ENCODE measurements at places on chromosomes 5 and 9.

DNA sequence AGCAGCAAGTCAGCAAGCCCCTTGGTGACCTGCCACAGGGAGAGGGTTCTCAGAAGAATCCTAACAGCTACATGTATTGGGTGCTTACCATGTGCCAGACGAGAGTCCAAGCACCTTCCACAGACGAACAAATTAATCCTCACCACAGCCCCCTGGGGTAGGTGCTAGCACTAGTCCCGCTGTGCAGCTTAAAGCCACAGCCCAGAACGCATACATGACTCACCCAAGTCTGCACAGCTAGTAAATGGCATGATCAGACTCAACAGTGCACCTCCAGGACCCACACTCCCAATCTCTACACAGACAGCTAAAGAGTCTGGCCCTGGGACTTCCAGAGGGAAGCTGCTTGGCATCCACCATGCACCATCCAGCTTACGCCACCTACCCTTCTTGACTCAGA is 111.5 kb downstream of the PAX5 start:
- no peak for DNase-seq

- DNase-seq: no peak
These were observed 21.5 kb upstream of the RNF20 start for GRCh38 chr9:101512116-101512515.

DNA sequence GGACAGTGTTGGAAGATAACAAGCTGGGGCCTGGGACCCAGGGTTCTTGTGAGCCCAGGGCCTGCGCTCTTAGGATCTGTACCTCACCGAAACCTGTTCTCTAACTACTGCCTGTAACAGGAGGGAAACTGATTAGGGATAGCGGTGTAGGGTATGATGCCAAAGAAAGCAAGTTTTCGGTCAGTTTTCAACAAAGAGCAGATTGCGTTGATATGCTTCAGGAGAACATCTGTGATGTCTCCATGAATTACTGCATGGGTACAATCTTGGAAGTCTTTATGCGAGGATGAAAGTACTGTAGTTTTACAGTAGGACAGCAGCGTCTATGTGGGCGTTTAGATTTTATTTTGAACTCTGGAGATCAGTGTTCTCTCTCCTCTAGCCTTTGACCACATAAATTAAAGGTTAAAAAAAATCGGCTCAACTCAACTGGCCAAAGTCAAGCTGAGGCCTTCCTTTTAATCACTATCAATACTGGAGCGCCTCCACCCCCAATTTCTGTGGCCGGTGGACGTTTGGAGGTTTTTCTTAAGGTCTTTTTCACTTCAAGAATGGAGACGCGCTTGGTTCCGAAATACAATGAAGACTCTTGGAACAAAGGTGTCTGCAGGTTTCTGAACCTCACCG is 3.0 kb downstream of the NFIL3 start:
- DNase-seq: no peak

GRCh38 chr5:159632866-159633265 is 283.4 kb upstream of the ADRA1B start:
- DNase-seq: no peak

GRCh38 chr9:117779760-117780159 is 75.6 kb downstream of the TLR4 start:
- no peak for DNase-seq

- no peak for DNase-seq
These were observed 2.6 kb downstream of the VLDLR start for GRCh38 chr9:2624051-2624682.

GRCh38 chr5:1856596-1857255 is 26.0 kb downstream of the IRX4 start:
- DNase-seq: no peak

GRCh38 chr9:87829756-87830155 is 52.9 kb upstream of the SPATA31E1 start:
- DNase-seq: no peak

DNA sequence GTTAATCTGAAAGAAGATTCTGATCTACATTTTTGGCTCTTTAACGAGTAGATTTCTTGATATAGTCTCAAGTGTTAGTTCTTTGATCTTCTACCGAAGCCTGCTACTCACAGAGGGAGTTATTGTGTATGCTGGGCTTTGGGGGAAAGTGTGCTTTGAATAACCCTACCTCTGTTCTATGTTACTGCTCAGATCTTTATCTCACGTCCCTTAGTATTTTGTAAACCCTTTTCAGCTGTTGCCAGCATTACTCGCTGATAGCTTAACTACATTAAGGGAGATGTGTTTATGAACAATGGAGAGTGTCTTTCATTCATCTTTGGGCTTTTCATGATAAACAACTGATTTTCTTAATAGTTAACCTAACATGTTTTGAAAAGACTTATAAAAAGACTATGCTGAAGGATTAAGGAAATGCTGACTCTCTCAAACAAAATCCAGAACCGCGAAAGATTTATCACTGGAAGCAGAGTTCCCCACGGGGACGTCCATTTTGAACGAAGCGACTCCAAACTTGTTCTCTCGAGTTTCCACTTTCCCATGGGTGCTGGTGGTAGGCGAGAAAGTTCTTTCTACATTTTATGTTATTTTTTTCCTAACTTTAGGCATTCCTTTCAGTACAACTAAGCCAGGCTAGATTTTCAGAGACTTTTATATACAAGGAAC is 27.9 kb upstream of the ALDH1A1 start:
- DNase-seq: no peak

DNA sequence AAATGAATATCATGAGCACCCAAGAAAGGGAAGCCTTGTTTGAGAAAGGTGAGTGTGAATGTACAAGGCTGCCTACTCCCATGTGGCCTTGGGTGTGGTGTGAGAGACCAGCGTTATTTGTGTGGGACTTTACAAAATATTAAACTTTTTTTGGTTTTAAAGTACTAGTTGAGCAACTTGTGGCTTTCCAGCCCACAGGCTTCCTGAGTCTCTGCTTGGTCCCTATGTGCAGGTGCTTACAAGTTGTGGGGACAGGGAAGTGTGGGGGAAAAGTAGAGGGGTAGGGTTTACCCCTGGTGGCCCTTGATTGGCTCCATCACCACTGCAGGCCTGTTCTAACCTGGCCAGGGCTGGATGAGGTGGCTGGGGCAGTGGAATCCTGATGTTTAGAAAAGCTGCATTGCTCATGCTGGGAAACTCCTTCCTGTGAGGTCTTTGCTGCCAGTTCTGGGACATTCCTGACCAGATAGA is 19.7 kb downstream of the PTTG1 start:
- no peak for DNase-seq

- no peak for DNase-seq
These were observed 10.9 kb downstream of the FUBP3 start for GRCh38 chr9:130590305-130590704.

DNA sequence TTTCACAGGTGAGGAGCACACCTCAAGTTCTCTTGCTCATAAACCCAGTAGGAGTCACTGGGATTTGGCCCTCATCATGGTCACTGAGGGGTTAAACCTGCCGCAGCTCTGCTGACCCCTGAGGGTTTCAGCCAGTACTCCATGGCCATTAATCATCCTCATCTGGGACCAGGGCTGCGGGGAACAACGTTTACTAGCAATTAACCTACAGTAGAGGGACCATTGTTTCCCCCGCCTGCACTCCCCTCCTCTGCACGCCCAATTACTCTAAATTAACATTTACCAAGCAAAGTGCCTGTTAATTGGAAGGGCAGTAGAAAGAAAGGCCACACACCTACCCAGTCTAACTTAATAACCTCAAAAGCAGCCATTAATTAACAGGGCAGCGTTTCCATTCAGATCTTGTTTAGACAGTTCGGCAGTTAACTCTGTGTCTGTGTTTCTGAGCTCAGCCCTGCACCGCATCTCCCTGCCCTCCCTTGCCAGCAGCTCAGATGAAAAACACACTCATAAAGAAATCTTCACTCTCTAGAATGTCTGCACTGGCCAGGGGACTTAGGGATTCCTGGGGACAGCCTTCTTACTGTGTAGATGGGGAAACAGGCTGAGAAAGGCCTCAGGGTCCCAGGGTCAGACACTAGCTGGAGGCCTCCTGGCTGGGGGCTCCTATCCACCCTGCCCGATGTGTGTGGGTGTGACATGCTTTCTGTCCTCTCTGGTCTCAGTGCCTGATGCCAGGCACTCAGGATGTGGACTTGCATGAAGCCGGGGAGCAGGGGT is 51.6 kb downstream of the ALG2 start:
- DNase-seq: no peak

GRCh38 chr9:135501261-135502167 is 1.0 kb downstream of the MRPS2 start:
- peak; percentile 81 for DNase-seq

- DNase-seq: no peak
These were observed 317.9 kb upstream of the MPDZ start for GRCh38 chr9:13597427-13597826.

DNA sequence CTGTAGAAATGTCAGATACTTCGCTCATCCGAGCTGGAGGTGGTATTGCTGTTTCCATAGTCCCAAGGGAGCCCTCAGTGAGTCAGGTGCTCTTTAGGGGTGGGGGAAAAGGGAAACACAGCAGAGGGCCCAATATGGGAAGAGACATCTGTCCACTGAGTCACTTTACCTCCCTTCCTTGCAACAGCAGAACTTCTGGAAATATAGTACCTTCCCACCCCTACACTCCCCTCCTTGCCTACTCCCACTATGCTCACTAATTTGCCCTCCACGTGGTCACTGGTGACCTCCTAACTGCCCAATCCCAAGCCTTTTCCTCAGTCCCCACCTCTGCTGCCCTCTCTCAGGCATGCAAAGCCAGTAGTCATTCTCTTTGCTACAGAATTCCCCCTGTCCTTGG is 1.9 kb downstream of the HK3 start:
- DNase-seq: no peak

GRCh38 chr5:74651710-74652109 is 11.2 kb upstream of the ENC1 start:
- DNase-seq: no peak

GRCh38 chr9:117719161-117719920 is 15.1 kb downstream of the TLR4 start:
- DNase-seq: no peak

DNA sequence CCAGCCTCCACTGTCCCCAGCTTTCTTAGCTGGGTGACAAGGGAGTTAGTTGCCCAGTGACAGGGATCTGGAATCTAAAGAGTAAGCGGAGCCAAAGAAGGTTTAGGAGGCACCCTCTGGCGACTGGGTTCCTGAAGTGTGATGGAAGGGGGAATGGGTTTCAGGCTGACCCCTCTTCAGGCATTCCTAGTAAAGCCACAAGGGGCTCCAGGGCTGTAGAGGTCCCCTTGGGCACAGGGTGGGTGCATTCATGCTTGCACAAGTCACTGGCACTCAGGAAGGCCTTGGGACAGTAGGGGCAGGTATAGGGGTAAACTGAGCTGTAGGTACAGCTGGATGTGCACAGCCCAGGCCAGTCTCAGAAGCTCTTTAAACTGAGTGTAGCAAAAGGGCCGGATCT is 74.2 kb downstream of the CPLANE1 start:
- DNase-seq: no peak

GRCh38 chr9:109914280-109915027 is 134.5 kb downstream of the PALM2AKAP2 start:
- DNase-seq: no peak

DNA sequence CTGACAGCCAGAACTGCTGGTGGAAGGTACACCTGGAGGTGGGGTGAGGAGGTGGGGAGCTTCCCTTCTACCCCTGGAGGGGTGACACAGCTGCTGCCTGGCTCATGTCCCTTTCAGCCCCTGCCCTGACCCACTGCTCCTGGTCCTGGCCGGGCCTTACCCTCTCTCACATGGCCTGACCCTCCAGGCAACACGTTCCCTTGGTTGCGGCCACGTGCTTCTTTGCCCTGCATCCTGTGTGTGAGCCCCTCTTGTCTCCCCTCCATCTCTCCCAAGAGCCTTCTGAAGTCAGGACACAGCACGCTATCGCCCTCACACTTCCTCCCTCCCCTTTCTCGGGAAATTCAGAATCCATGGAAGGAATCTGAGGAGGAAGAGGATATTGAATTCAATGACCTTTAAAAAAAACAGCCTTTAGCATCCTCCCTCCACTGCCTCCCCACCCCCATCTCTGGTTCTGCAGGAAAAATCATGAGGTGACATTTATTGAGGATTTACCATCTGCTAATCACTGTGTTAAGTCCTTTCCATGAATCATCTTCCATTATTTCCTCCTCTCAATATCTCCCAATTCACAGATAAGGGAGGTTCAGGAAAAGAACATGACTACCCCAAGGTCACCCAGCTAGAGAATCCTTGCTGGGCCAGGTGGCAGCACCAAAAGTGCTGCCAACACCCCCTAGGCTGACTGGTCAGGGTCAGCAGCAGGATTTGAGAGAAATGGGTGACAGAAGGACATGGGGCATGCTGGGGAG is 8.3 kb downstream of the AQP3 start:
- no peak for DNase-seq

DNA sequence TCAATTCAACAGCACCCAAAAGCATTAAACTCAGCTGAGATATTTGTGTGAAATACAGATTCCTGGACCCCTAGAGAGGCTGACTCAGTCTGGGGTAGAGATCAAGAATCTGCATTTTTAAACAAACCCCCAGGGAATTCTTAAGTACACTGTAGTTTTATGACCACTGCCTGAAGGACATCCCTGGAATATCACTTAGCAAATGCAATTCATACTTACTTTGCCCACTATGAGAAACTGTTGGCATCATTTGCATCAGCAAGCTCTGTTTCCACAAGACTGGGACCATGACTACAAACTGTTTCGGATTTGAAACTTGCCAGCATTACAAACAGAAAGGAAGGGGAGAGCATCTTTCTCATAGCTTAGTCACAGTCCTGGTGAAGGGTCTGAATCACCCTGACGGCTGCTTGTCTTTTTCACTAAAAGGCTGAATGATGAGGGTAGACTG is 63.7 kb downstream of the MLLT3 start:
- DNase-seq: peak; percentile 13

DNA sequence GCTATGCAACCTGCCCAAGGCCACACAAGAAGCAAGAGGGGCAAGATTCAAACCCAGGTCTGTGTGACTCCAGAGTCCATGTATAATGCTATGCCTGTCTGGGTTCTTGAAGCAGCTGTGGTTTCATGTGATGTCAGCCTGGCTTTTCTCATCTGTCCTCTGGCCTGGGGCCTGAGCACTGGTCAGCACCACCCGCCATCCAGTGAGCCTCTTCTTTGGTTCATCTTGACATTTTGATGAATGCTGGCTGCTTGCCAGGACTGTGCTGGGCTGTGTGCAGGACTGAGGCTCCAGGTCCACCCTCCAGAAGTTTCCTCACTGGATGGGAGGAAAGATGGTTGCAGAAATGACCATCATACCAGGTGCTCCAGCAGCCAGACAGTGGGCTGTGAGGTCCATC is 61.5 kb downstream of the TSTD2 start:
- DNase-seq: no peak

GRCh38 chr9:71678999-71679398 is 89.3 kb downstream of the CEMIP2 start:
- DNase-seq: no peak

GRCh38 chr9:4422495-4422894 is 67.8 kb upstream of the SLC1A1 start:
- DNase-seq: no peak
